ENCODE measurements at places on chromosomes 11 and 22. TPM values are rescaled to one million over a fixed set of nuclear protein-coding genes. Genes with fewer than 3 reads are reported as not detected.

Gene VPREB1
- not detected for total RNA-seq

Gene CCDC90B
- 166 TPM for total RNA-seq

Gene OR6A2
- 0.47 TPM for total RNA-seq

Gene MUC5B
- total RNA-seq, result not detected

Gene MYO7A
- 0.47 TPM for total RNA-seq

Gene SC5D
- 159 TPM for total RNA-seq

Gene TRIM22
- 11.2 TPM for total RNA-seq

Gene OR10G7
- not detected for total RNA-seq

Gene DUSP8
- total RNA-seq, result 5.6 TPM

Gene ASPHD2
- total RNA-seq, result 18.4 TPM

Gene TRIM49B
- total RNA-seq, result not detected

Gene F2
- total RNA-seq, result 0.16 TPM

Gene SPTBN2
- 105 TPM for total RNA-seq

Gene OR4A16
- total RNA-seq, result not detected

Gene USH1C
- total RNA-seq, result 0.62 TPM

Gene CYB5R2
- 1.2 TPM for total RNA-seq

Gene TRIM21
- 6.6 TPM for total RNA-seq

Gene ASRGL1
- 23.6 TPM for total RNA-seq

Gene CASP4
- total RNA-seq, result 1.9 TPM

Gene PGA5
- total RNA-seq, result not detected

Gene GNAZ
- total RNA-seq, result 192 TPM

Gene FOLR1
- total RNA-seq, result not detected

Gene DDI1
- not detected for total RNA-seq

Gene VWCE
- total RNA-seq, result 2.7 TPM

Gene DSCAML1
- 7.6 TPM for total RNA-seq

Gene TMEM25
- 40.7 TPM for total RNA-seq

Gene MMP13
- total RNA-seq, result not detected

Gene MS4A4A
- 4.4 TPM for total RNA-seq

Gene LRRC4C
- 90.6 TPM for total RNA-seq

Gene MPPED2
- 70.5 TPM for total RNA-seq

Gene APLNR
- total RNA-seq, result 5.8 TPM

Gene MMP27
- not detected for total RNA-seq

Gene TUBA8
- 0.94 TPM for total RNA-seq

Gene RAPSN
- total RNA-seq, result not detected

Gene FJX1
- 78.8 TPM for total RNA-seq

Gene OR51A4
- not detected for total RNA-seq

Gene SAA1
- total RNA-seq, result not detected

Gene CNIH2
- total RNA-seq, result 33.1 TPM

Gene KMT2A
- 55.4 TPM for total RNA-seq

Gene MMP12
- total RNA-seq, result not detected

Gene RTCB
- 61.8 TPM for total RNA-seq

Gene CHST1
- total RNA-seq, result 10.5 TPM

Gene MUC2
- not detected for total RNA-seq

Gene OR2AG1
- not detected for total RNA-seq

Gene OR2AG2
- total RNA-seq, result 0.47 TPM

Gene OR51B2
- total RNA-seq, result 0.78 TPM

Gene DRICH1
- 0.31 TPM for total RNA-seq

Gene MYEOV
- not detected for total RNA-seq

Gene TEX54
- not detected for total RNA-seq

Gene GLB1L3
- 0.47 TPM for total RNA-seq

Gene UPK3A
- not detected for total RNA-seq

Gene PEX16
- 19.0 TPM for total RNA-seq

Gene TIMP3
- total RNA-seq, result 11.5 TPM

Gene C11orf42
- total RNA-seq, result not detected

Gene CCDC83
- total RNA-seq, result not detected

Measured in occipital lobe (tissue), 3 donors.